HT-29 (cell line): ENCODE measurements at places on chromosomes 2 and 18. TPM values are rescaled to one million over a fixed set of nuclear protein-coding genes. Genes with fewer than 3 reads are reported as not detected.

DNA sequence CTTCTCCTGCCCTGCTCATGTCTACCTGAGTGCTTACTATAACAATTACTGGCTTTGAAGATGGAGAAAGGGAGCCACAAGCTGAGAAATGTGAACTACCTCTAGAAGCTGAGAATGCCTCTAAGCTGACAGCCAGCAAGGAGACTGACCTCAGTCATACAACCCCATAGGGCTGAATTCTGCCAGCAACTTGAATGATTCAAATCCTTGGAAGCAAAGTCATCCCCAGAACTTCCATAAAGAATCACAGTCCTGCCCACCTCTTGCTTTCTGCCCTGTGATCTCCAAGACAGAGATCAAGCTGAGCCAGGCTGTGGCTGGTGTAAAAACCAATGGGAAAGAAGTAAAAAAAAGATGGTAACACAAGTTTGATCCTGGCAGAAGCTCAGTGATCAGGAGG is 288.2 kb upstream of the SPHKAP start:
- no peak for DNase-seq

DNA sequence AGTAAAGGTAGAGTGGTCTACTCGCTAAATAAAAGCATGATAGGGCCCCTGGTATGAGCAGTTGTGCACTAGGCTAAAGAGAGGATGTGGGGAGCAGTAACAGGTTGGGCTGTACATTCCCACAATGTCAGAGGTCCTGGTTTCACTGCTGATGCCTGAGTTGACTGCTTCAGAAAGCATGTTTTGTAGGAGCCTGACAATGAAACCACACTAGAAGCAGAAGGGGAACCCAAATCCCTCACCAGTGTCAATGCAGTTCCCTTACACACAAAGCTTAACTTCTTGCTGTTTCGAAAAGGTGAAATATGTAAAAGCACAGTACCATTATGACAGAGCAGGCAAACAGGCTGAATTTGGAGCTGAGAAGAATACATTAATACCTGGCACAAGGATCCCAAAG is 291.7 kb upstream of the KYNU start:
- DNase-seq, result no peak

The CRYGD gene
- total RNA-seq, result not detected in 2 replicates

The NDUFB3 gene
- 75.3 and 82.9 TPM in 2 replicates for total RNA-seq

GRCh38 chr2:207284556-207285472 is 119.1 kb upstream of the KLF7 start:
- DNase-seq, result no peak

DNA sequence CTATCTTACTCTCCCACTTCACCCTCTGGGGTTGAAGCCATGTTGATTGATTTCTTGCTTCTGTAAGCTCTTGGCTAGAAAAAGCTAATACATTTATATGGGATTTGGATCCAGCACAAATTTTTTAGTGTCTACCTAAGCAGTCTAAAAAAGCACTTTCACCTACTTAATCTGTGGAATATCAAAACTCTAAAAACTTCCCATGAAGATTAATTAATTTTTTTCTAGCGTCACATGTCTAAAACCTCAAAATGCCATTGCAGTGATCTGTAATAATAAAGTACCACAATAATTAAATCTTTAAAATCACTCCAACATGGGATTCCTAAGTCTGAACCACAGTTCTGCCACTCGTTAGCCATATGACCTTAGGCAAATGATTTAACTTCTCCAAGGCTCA is 180.1 kb downstream of the EN1 start:
- no peak for DNase-seq

DNA sequence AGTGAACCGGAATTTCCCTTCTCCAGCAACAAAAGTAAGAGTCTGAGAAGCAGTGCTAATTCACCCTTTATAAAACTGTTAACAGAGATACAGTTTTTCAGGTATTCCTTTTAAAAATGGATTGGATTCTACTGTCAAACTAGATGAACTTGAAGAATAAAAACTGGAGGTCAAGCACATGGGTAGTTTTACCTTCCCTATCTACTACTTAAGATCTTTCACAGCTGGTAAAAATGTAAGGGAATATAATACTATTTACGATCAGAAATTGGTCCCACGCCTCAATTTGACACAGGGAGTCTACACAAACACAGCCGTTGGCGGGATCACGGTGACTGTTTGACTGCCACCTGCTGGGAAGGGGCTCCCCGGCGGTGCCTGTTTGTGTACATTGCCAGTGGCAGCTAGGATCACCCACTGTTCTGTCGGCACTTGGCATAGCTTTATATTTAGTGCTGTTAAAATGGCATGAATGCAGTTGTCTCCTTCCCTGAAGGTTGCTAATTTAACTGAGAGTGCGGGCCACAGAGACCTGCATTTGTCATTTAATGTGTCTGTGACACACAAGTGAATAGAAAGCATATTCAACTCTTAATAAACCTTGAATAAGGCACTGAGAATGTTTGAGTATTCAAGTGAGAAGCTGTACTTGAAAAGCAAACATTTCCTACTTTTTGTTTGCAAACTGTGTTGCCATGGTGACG is 59.5 kb downstream of the ABCG8 start:
- peak; percentile 28 for DNase-seq

- DNase-seq, result no peak
Measured at GRCh38 chr2:216151313-216152025, 42.3 kb downstream of the XRCC5 start.
